ENCODE measurements at places on chromosomes 1 and 21.

- no peak for DNase-seq
Measured at GRCh38 chr1:170932236-170932635, 3.1 kb upstream of the MROH9 start.

DNA sequence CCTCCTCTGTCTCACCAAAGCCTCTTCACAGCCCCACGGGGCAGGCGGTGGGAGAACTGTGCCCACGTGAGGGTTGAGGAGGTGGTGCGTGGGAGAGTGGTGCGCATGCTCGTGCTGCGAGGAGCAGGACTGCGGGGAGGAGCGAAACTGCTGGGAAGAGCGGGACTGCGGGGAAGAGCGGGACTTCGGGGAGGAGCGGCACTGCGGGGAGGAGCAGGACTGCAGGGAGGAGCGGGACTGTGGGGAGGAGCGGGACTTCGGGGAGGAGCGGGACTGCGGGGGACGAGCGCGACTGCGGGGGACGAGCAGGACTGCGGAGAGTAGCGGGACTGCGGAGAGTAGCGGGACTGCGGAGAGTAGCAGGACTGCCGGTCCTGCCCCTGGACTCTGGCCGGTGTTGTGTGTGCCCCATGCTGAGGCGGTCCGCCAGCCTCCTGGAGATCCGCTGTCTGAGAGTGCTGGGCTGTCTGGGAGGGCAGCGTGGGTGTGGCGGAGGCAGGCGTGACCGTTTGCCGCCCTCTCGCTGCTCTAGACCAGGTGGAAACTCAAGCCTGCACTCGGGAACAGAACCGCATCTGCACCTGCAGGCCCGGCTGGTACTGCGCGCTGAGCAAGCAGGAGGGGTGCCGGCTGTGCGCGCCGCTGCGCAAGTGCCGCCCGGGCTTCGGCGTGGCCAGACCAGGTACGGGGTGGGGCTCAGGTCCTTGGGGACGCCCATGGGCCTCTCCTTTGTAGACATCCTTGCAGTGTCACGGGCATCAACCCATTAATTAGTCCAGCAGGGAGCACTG lies 24.6 kb downstream of the TNFRSF1B start:
- DNase-seq = no peak

GRCh38 chr1:50959303-50959912 lies 659 bp downstream of the FAF1 start:
- DNase-seq = no peak

- DNase-seq = no peak
Measured at GRCh38 chr1:54548389-54549044, 489 bp downstream of the ACOT11 start.

DNA sequence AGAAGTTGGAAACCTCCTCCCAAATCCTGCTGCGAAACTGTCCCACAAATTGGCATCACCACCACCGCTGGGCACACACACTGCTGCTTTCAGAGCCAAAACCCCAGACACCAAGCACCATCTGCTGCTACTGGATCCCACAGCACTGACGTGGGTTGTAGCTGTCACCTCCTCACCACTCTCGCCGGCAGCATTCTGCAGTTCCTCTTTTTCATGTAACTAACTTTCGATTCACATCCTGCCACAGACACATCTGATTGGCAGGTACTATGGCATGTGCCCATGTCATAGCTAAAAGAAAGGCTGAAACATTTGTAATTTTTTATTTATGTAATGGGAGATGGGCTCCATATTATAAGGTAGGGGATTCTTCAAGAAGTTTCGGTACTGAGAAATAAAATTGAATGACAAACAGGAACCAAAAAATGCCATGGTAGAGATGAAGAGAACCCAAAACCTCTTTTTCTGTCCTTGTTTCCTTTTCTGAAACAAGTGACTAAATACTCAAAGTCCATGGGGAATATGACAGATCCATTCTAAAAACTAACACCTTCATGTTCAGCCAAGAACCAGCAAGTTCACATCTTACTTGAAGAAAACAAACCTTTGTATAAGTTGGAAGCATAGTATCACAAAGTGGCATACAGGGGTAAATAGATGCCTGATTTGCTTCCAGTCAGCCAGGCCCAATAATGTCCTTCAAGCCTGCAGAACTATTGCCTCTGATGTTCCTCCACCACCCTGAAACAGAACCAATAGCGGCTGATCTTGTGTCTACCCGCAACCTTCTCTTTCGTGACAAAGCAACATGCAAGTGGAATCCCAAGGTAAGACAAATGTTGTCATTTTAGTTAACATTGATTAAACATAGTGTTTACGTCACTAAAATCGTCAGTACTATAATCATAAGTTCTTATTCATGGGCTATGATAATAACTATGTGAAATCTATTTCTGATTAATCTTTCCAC lies 26.6 kb upstream of the RGS13 start:
- no peak for DNase-seq

GRCh38 chr1:15201849-15202551 lies 45.0 kb upstream of the FHAD1 start:
- DNase-seq = no peak

- DNase-seq = no peak
Measured at GRCh38 chr1:36846357-36846756, 188.0 kb downstream of the GRIK3 start.

GRCh38 chr1:12034381-12034801 lies 15.1 kb downstream of the MIIP start:
- no peak for DNase-seq

DNA sequence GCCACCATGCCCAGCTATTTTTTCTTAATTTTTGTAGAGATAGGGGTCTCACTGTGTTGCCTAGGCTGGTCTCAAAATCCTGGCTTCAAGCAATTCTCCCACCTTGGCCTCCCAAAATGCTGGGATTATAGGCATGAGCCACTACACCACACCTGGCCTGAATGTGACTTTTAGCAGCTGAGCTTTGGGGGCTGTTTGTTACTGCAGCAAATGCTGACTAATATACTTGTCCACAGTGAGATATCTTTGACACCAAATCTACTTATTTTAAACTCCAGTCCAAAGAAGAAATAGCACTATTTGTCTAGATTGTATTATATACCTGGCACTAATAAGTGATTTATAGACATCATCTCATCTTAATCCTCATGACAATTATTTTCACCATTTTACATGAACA lies 30.5 kb downstream of the LRRC52 start:
- DNase-seq = no peak

DNA sequence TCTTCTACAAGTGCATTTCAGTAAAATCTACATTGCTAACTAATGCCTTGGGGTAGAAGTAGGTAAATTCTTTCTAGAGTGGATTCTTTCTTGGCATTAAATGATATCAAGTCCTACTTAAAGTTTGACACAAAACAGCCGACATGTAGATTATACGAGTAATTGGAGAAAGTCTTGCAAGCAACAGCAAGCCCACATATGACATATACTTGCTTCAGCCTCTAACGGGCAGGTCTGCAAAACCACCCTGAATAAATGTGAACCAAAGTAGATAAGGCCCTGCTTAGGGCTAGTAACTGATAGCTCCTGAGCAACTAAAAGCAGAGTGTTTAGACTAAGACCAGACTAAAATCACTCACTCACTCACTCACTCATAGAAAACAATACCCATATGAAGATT lies 203.2 kb downstream of the LTN1 start:
- DNase-seq = peak; percentile 31

DNA sequence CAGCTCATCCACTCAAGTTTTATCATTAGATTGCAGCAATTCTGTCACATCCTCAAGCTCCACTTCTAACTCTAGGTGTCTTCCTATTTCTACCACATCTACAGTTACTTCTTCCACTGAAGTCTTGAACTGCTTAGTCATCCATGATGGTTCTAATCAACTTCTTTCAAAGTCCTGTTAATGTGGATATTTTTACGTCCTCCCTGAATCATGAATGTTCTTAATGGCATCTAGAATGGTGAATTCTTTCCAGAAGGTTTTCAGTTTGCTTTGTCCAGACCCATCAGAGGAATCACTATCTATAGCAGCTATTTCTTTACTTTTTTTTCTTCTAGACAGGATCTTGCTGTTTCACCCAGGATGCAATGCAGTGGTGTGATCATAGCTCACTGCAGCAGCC lies 78.0 kb upstream of the RNPC3 start:
- no peak for DNase-seq

GRCh38 chr1:195970209-195970608 lies 638.0 kb downstream of the KCNT2 start:
- DNase-seq = no peak
